EH (cell line): ENCODE measurements at places on chromosomes 3 and 15.

DNA sequence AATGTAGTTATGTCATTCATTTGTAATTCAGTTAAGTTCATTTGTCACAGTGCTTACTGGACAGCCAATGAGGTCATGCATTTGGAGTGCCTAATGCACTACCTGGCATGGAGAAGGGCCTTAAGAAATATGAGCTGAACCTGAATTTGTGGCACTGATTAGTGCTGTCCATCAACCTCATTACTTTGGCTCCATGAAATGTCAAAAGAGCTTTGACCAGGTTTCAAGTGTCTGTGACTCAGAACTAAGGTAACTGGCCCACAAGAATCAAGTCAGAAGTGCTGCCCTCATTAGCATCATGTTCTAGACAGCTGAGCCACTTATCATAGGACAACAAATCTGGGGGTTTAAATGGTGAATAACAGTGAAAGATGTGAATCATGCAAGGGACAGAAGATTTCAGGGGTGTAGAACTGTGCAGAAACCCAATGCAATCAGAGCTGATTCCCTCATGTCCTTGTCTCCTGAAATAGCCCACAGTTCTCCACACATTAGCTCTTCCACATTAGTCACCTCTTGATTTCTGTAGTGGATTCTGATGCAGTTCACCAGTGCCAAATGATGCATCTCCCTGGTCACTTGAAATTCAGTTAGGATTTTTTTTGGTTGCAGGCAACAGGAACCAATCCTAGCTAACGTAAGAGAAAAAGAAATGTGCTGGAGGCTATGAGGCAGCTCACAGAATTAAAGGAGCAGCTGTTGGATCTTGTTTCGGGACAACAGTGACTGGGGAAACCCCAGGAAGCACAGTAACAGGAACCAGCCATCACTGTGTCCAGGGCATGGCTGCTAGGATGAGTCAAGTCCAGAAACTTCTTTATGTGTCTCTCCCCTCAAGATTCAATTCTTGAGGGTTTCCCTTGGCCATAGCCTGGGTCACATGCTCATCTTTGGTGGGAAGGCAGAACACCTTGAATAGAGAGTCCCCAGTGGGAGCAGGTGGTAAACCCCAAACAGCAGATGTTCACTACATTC lies 38.7 kb downstream of the CHST2 start:
- peak; percentile 88 for DNase-seq

DNA sequence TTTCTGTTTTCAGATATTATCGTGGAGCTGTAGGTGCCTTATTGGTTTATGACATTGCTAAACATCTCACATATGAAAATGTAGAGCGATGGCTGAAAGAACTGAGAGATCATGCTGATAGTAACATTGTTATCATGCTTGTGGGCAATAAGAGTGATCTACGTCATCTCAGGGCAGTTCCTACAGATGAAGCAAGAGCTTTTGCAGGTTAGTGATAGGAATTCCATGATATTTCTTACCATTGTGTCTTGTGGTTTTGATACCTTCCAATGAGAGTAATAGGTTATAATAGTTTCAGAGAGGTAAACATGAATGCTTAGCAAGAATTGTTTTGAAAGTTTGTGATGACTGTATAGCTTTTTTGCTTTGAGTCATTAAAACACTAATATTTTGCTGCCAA lies 8.5 kb downstream of the RAB11A start:
- no peak for DNase-seq

GRCh38 chr3:144351773-144352365 lies 380.2 kb downstream of the DIPK2A start:
- DNase-seq = no peak

GRCh38 chr3:135929670-135930069 lies 35.9 kb upstream of the PPP2R3A start:
- DNase-seq = peak; percentile 84

DNA sequence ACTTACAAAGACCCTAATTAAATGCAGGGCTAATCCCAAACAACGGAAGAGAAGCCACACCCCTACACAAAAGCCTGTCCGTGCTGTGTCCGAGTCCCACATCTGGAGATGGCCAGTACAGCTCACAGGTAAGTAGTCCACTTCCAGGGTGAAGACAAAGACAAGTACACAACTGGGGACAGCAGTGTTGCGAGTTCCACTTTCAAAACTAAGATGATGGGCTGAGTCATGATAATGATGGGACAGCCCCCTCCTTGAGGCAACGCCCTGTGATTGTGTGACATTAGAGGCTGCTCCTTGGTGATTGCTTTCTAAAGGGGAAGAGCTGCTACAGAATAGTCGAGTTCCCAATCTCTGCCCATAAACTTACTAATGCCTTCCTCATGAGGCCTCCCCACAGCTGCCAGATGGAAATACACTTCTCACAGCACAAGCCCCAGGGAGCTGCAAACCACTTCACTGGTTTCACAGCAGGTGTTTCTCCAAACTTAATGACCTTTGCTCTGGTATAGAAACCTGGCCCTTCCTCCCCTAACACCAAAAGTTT lies 27.6 kb downstream of the RFT1 start:
- peak; percentile 26 for DNase-seq

- DNase-seq = no peak
Measured at GRCh38 chr15:73593304-73594074, 39.7 kb downstream of the NPTN start.

DNA sequence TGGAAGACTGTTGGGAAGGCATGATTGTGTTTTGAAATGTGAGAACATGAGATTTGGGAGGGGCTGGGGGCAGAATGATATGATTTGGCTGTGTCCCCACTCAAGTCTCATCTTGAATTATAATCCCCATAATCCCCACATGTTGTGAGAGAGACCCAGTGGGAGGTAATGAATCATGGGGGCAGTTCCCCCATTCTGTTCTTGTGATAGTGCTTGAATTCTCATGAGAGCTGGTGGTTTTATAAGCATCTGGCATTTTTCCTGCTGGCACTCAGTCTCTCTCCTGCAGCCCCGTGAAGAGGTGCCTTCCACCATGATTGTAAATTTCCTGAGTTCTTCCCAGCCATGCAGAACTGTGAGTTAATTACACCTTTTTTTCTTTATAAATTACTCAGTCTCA lies 430.5 kb downstream of the OTOL1 start:
- no peak for DNase-seq

- DNase-seq = peak; percentile 42
Measured at GRCh38 chr3:48592519-48593087, 2.5 kb downstream of the COL7A1 start.

DNA sequence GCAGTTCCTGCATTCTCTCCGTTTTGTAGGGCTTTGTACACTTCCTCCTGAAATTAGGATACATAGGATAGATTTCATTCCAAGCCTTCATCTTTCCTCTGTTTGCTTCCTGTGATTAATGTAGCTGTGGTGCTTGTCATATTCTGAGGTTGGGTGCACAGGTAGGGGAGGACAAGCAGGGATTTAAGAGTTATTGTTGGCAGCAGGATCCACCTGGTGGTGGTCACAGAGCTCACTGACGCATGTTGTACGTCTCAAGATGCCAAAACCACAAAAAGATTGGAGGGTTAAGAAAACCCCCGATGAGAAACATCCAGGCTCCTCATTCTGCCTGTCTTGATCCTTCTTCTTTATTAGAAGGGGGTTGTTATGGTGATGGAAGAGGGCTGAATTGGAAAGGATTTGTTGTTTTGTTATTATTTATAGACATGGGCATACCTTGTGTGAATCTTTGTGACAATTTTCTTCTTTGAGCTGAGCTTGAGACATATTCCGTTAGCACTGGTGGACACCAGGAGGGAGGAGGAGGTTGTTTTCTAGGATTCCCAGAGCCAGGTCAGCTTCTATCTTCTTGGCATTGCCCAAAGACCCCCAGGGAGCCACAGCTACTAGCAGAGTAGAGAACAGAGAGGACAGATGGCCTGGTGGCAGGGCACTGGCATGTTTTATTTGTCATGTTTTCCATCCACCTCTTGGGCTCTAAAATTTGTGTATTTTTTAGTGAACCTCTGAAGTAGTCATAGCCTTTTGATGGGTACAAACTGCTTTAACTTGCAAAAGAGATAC lies 57.7 kb upstream of the LARS2 start:
- no peak for DNase-seq
